ENCODE measurements at places on chromosomes 12 and 14.

DNA sequence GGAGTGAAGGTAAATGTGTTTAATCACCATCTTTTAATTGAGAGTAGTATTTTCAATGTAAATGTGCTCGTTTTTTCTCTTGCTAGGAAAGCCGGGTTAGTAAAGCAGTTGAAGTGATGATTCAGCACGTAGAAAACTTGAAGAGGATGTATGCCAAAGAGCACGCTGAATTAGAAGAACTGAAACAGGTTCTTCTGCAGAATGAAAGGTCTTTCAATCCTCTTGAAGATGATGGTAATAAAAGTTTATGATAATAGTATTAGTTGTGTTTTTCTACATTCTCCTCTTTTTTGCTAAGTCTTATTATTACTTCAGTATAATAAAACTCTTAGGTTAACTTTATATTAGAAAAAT, 93.9 kb downstream of the DNAI7 start:
- no peak for DNase-seq

GRCh38 chr12:110733900-110734299, 8.8 kb downstream of the PPP1CC start:
- no peak for DNase-seq

DNA sequence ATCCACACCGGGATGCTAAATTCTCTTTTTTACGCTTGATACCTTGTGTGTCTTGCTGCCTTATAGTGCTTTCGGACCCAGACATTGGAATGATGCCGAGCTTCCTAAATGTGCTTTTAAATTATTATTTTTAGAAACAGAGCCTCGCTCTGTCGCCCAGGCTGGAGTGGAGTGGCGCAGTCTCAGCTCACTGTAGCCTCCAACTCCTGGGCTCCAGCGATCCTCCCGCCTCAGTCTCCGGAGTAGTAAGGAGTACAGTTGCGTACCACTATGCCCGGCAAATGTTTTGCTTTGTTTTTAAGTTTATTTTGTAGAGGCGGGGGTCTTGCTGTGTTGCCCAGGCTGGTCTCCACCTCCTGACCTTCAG, 489 bp upstream of the EML5 start:
- no peak for DNase-seq

- DNase-seq = no peak
Observed at GRCh38 chr12:24853588-24853987, 95.3 kb downstream of the BCAT1 start.

DNA sequence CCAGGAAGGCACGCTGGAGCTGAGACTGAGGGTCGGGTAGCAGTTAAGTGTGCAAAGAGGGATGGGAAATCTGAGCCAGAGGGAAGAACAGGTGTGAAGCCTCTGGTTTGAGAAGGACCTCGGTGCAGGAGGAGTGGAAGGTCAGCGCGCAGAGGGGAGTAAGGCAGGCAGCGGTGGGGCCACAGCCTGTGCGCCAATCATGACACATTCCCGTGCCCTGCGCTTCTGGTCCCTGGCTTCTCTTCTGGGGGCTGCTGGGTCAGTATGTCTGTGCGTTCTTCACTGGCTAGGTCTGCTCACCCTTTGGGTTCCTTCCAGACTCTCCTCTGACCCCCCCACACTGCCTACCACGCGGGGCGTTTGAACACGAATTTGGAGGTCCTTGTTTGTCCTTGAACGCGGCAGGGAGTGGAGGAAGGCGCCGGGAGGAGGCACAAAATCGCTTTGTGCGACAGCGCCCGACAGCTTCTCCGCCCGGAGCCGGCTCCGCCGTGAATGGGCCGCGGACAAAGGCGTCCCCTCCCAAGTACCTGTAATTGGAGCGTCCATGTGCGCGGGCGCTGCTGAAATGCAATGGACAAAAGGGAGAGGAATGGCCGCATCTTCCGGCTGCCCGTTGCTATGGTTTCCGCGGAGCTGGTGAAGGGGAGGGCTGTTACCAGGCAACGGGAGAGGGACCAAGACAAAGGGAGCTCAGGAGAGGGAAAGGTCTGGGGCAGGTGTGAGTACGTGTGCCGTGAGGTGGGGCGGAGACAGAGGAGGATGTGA, 207.2 kb upstream of the SRRM4 start:
- DNase-seq = no peak

- no peak for DNase-seq
Observed at GRCh38 chr14:98297567-98297966, 974.4 kb downstream of the BCL11B start.

GRCh38 chr12:6547987-6548386, 7.9 kb downstream of the IFFO1 start:
- no peak for DNase-seq

GRCh38 chr14:65783576-65783975, 371.0 kb downstream of the FUT8 start:
- no peak for DNase-seq

DNA sequence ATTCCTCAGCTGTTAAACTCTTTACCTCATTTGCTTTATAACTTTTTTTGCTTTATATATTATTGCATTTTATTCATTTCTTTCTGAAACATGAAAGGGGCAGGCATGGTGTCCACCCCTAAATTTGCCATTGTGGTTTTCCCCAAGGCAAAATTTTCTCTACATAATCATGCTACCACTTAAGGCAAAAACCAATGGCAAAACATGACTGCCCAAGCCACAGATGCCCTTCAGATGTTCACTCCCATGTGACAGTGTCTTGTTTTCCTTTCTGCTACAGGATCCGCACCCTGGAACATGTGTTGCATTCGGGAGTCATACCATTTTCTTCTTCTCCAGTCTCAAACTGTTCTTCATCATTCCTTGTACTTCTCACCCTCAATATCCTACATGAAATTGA, 28.3 kb downstream of the TTC5 start:
- no peak for DNase-seq

GRCh38 chr12:19048943-19049342, 80.6 kb upstream of the PLEKHA5 start:
- DNase-seq = no peak

GRCh38 chr12:42285431-42285830, 40.5 kb downstream of the ZCRB1 start:
- no peak for DNase-seq

- no peak for DNase-seq
Observed at GRCh38 chr12:124111006-124111405, 138.0 kb downstream of the ZNF664 start.

- DNase-seq = no peak
Observed at GRCh38 chr12:107431942-107432341, 253.7 kb upstream of the PWP1 start.

DNA sequence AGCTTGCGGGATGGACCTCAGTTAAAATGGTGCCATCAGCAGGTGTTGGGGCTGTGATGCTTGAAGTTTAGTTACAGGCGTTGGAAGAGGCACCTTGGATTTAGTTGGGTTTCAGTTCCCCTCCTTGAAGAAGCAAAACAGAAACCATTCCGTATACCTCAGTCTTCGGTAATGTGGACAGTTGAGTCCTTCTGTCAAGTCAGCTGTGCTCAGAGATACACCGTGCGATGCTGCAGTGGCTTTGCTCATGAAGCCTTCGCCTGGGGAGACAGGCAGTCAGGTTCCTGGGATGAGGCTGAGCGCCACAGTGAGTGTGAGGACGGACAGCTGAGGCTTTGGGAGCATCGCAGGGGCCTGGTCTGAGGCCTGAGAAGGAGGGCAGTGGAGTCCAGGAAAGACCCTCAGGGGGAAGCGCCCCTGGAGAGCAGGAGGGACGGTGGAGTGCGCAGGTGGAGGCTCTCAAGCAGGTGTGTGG, 7.4 kb downstream of the RAN start:
- DNase-seq = no peak

GRCh38 chr12:40099423-40099853, 6.4 kb downstream of the SLC2A13 start:
- no peak for DNase-seq

GRCh38 chr14:97219431-97220017, 422.3 kb downstream of the VRK1 start:
- DNase-seq = no peak

DNA sequence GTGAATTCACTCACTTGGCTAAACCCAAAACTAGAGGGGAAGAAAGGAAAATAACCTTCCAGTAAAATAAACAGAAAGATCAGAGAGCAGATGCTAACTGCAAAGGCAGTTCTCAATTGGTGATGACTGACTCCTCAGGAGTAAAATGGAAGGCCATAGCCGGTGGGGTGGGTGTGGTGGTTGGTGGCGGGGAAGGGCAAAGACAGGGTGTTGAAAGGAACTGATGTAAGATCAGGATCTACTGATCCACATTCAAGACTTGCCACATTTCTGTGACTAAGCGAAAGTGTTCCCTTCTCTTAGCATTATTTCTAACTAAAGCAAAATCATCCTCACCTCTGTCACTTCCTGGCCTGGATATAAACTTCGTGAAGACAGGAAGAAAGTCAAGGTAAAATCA, 26.3 kb upstream of the TC2N start:
- DNase-seq = no peak

GRCh38 chr12:12786706-12787601, 1.5 kb downstream of the APOLD1 start:
- DNase-seq = peak; percentile 54

- DNase-seq = no peak
Observed at GRCh38 chr12:65891219-65891618, 66.9 kb downstream of the HMGA2 start.

- no peak for DNase-seq
Observed at GRCh38 chr12:29734734-29735133, 49.0 kb downstream of the TMTC1 start.

DNA sequence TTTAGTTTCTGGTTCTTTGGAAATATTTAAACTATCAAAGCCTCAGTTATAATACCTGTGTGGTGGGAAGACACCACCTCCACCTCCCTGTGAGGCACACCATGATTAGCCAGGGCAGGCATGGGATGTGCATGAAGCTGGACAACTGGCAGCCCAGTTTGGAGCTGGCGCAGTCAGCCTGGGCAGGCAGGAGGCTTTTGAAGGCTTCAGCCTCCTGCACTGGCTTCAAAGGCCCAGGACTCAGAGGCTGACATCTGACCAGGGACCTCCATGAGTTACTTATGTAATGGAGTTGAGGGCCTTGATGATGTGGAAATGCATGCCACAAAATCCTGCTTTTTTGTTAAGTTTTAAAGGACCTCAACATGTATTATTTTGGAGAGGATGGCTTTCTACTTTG, 30.3 kb downstream of the C14orf132 start:
- no peak for DNase-seq

DNA sequence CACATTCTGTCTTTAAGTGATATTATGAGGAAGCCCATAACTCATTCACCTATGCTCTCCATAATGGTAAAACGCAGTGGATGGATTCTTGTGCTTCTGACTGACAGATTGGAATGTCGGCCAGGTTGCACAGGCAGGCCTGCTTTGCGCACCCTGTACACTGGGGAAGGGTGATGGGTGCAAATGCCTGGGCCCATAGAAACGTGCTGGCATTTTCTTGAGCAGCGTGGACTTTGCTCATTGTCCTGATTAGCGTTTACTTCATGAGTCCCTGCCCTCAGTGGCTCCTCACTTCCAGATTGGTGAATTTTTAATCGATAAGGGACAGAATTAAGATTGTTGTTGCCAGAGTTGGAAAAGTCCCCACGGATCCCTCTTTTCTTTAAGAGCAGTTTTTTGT, 80.9 kb upstream of the TRAF3 start:
- DNase-seq = no peak

GRCh38 chr12:106583242-106584103, 669 bp downstream of the RFX4 start:
- DNase-seq = no peak

GRCh38 chr12:107167756-107168155, 74.4 kb upstream of the CRY1 start:
- no peak for DNase-seq

DNA sequence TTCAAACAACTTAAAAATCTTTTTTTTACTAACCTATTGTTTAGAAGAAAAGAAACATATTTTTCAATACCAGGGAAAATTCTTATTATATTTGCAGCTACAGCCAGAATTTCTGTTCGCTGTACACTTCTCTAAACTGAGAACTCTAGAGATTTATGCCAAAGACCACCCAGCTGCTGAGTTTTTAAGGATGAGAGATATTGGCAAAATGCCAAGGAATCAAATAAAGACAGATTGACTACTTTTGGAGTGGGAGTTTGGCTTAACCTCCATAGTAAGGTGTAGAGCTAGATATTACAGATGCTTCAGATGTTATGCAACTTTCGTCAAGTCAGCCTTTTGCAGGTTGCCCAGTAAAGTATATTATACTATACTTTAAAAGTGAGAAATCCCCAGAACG, 71.8 kb downstream of the TTLL5 start:
- no peak for DNase-seq

DNA sequence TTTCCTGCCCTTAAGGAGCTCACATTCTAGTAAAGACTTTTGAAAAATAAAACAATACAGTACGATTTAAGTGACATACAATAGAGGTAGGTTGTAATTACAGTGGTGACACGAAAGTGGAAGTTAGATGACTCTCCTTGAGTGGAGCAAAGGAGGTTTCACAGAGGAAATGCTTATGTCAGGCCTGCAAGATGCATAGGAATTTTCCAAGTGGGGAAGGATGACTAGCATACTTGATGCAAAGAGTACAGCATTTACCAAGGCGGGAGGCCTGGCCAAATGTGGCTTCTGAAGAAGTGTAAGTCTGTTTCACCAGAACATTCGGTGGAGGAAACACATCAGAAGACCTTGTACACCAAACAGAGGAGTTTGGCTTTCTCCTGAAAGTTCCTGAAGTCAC, 55.2 kb downstream of the ERO1A start:
- no peak for DNase-seq

DNA sequence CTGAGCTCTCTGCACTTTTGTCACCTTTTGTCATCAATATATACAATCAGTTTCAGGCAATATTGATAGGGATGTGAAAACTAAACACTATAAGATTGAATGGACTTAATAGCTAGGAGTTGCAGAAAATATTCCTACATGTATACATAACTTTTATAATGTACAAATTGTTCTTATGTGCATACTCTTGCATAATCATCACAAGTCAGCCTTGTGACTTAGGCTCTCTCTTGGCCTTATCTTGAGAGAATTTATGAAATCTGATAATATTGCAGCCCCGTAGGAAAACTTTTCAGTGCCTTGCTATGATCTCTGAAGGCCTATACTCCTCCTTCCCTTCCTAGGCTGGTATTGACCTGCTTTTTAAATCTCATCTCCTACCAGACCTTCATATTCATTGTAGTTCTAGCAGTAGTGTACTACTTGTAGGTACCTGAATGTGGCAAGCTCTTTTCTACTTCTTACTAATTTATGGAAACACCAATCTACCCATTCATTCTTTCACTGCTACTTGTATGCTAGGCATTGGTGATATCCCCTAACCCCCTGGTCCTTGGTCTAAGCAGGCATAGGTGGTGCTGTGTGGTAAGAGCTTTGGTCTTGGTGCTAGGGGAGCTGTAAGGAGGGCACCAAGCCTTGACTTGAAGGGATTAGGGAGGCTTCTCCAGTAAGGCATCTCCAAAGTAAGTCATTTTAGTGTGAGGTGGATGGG, 100.0 kb downstream of the PRKCH start:
- DNase-seq = no peak

All from stimulated activated CD4-positive, alpha-beta T cell treated with anti-CD3 and anti-CD28 coated beads, TNF-alpha, amount 100 ng/mL, for 1 hour (primary cell).